ENCODE measurements at places on chromosomes 3 and 15. TPM values are rescaled to one million over a fixed set of nuclear protein-coding genes. Genes with fewer than 3 reads are reported as not detected.

GRCh38 chr15:85388566-85389305, 8.3 kb downstream of the AKAP13 start:
- H3K27ac ChIP-seq = no peak overlapping the region
- no peaks in the 10 kb centered on the region for H3K27me3 ChIP-seq
- no peaks in the 10 kb centered on the region for H3K36me3 ChIP-seq
- H3K4me3 ChIP-seq = no peak overlapping the region
- no peak for DNase-seq

The CAMKV gene
- 518 TPM for total RNA-seq

DNA sequence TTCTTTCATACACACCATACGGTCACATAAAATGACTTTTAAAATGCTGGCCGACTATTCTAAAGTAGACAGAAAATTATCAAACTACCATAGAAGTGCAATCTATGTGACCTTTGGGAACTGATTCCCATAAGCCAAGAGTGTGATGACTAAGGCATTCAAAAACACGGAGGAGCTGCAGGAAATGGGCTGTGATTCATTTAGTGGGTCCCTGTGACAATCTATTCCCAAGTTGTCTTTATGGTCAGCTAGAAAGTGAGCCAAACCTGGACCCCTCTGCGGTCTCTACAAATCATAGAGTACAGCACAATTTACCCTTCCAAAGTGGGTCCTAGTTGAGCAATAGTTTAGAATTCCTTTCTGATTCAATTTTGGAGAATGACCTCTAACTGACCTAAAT, 251.5 kb upstream of the CBLB start:
- DNase-seq = no peak
- no peak overlapping the region for H3K4me3 ChIP-seq
- no peak overlapping the region for H3K27ac ChIP-seq

- DNase-seq = no peak
- peak overlapping the region; percentile 7 for H3K4me3 ChIP-seq
- peaks cover 8% of the 10 kb centered on the region for H3K4me1 ChIP-seq
- H3K36me3 ChIP-seq = no peaks in the 10 kb centered on the region
Measured at GRCh38 chr15:60118146-60118545, 114.0 kb downstream of the FOXB1 start.

- H3K4me1 ChIP-seq = no peaks in the 10 kb centered on the region
- H3K27me3 ChIP-seq = no peaks in the 10 kb centered on the region
- no peak for DNase-seq
- H3K36me3 ChIP-seq = no peaks in the 10 kb centered on the region
- H3K27ac ChIP-seq = no peak overlapping the region
- H3K4me3 ChIP-seq = no peak overlapping the region
Measured at GRCh38 chr3:172666181-172666872, 44.5 kb downstream of the NCEH1 start.

- peaks cover 5% of the 10 kb centered on the region for H3K36me3 ChIP-seq
- H3K4me3 ChIP-seq = no peak overlapping the region
- peaks cover 6% of the 10 kb centered on the region for H3K27me3 ChIP-seq
Measured at GRCh38 chr3:181920409-181920808, 208.7 kb downstream of the SOX2 start.

The PRTG gene
- total RNA-seq = 19.4 TPM

The FGD5 gene
- total RNA-seq = 3.1 TPM

- no peak for DNase-seq
- no peaks in the 10 kb centered on the region for H3K27me3 ChIP-seq
- no peaks in the 10 kb centered on the region for H3K4me1 ChIP-seq
- no peak overlapping the region for H3K27ac ChIP-seq
- no peaks in the 10 kb centered on the region for H3K36me3 ChIP-seq
Measured at GRCh38 chr3:150626148-150626930, 23.2 kb downstream of the SELENOT start.

DNA sequence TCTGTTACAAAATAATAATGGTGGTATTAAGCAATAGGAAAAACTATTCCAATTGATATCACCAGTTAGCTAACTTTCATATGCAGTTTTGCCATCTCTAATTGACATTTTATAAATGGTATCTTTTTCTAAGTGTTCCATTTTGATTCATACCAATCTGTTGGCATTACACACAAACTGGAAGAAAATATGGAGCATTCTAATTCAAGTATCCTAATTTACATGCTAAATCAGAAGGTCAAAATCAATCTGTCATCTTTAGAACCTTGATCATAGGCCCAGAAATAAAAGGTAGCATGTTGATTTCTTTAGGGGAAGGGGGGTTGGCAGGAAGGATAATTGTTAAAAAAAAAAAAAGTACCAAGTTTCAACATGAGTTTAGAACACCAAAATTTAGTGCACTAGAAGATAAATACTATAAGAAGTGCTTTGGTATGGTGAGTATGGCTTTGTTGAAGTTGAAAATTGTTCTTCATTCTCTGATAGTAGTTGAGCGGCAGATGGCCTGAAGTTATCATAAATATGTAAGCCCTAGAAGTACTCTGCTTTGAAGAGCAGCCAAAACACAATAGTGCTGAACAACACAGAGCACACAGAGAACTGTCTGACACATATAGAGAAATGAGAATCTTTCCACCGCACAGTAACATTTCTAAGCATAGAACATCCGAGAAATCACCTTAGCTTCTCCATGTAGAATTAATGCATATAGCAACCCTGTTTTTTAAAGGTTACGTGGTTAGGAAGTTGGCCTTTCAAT, 130.1 kb downstream of the TAFA4 start:
- no peak for DNase-seq
- H3K27me3 ChIP-seq = peaks cover 4% of the 10 kb centered on the region
- no peak overlapping the region for H3K4me3 ChIP-seq

- no peaks in the 10 kb centered on the region for H3K36me3 ChIP-seq
- no peak for DNase-seq
- no peak overlapping the region for H3K27ac ChIP-seq
Measured at GRCh38 chr3:27573780-27574437, 89.7 kb upstream of the SLC4A7 start.
